ENCODE measurements at places on chromosomes 7 and 10.

- no peak for DNase-seq
Observed at GRCh38 chr7:36775061-36775620, 50.8 kb upstream of the AOAH start.

DNA sequence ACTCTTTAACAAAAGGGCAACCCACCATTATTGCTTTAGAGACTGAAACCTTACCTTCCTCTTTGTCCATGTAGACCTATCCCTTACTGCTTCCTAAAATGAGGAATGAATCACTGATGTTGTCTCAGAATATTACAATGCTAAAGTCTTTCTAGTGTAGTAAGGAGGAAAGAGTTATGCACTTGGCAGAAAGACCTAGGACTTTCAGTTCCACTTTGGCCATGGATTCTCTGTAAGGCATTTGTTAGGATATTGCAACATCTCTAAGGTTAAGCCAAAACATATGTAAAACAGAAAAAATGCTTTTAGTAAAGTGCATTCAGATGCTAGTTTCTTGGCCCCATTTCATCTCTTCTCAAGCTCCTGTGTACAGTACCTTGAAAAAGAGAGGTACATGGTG lies 230.9 kb downstream of the PARD3 start:
- no peak for DNase-seq

- no peak for DNase-seq
Observed at GRCh38 chr7:155458878-155459699, 1.2 kb downstream of the EN2 start.

GRCh38 chr10:99872367-99873162 lies 90.1 kb downstream of the ABCC2 start:
- DNase-seq: no peak

DNA sequence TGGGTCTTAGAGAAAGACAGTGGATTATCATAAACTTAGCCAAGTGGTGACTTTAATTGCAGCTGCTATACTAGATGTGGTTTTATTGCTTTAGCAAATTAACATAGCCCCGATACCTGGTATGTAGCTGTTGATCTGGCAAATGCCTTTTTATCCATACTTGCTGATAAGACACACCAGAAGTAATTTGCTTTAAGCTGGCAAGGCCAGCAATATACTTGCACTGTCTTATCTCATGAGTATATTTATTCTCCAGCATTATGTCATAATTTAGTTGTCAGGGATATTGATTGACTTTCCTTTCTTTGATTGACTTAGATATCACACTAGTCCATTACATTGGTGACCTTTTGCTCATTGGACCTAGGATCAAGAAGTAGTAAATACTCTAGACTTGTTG lies 12.8 kb downstream of the TMEM229A start:
- no peak for DNase-seq

- no peak for DNase-seq
Observed at GRCh38 chr7:2545746-2546425, 9.4 kb downstream of the BRAT1 start.

GRCh38 chr10:16184096-16184597 lies 252.7 kb upstream of the PTER start:
- DNase-seq: no peak

DNA sequence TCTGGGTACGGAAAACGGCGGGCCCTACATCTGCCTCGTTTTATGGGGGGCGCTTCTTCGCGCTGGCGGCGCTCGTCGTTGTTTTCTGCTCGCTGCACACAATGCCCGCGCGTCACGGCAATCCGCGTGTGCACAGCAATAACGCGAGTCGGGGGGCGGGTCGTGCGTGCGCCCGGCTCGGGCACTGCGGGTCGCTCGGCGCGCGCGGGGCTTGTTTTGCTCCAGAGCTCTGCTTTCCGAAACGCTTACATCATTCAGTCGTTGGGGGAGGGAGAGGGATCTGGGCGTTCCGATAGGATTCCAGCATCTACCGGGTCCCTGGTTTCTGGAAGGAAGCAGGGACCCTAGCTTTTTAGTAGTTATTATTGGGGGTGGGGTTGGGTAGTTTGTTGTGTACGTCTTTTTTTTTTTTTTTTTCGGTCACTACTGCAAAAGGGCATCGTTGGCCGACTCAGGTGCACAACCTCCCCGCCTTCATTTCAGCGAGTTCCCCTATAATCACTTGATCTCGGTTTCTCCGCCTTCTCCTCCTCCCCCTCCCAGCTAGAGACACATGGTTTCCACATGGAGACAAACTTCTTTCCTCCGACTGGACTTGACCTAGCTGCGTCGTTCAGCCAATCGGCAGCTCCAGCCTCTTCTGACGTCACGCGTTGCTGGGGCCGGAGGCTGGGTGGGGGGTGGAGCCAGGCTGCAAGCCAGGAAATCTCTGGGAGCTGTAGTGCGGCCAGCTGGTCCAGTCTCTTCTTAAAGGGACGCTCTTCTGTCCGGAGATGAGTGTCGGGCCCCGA lies 3.5 kb downstream of the MXI1 start:
- DNase-seq: peak; percentile 72

DNA sequence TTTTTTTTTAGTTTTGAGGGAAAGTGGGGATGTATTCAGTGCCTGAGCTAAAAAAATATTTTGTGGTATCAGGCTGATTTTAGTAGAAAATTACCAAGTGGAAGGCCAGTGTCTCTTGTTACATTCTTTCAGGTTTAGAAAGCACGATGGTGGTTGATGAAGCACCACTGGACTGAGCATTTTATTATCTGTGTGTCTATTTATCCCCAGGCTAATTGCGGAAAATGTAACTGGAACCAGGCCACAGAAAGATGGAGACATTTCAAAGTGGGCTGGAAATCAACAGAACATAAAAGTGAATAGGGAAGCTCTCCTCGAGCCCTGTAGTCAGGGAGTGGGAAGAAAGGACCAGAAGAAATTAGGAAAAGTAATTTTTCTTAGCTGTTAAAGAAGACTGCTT lies 261.0 kb downstream of the STK31 start:
- no peak for DNase-seq

DNA sequence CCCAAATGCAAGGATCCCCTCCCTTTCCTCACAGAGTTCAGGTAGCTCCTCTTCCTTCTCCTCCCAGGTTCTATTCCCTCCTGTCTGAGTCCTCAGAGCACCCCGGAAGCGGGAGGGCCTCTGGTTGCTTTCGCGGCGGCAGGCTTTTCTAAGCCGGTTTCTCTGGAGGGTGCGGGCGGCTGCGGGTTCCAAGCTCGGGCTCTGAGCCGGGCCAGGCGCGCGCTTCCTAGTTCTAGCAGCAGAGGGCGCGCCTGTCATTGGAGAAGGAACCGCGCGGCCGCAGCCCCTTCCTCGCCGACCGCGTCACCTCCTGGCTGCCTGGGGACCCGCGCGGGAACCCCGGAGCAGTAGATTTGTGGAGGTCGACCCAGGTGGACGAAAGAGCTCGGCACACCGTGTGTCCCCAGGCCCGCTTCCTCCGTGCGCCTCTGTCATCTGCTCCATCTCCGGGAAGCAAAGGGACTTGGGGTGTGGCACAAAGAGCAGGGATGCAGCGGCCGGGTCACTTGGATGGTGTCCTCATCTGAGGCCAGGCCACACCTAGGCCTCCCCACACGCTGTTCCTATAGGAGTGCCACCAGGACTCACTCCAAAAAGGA lies 389.0 kb upstream of the PODXL start:
- DNase-seq: peak; percentile 2

- DNase-seq: no peak
Observed at GRCh38 chr7:12322903-12323300, 80.8 kb downstream of the VWDE start.

- no peak for DNase-seq
Observed at GRCh38 chr7:42932811-42933591, 825 bp downstream of the MRPL32 start.

DNA sequence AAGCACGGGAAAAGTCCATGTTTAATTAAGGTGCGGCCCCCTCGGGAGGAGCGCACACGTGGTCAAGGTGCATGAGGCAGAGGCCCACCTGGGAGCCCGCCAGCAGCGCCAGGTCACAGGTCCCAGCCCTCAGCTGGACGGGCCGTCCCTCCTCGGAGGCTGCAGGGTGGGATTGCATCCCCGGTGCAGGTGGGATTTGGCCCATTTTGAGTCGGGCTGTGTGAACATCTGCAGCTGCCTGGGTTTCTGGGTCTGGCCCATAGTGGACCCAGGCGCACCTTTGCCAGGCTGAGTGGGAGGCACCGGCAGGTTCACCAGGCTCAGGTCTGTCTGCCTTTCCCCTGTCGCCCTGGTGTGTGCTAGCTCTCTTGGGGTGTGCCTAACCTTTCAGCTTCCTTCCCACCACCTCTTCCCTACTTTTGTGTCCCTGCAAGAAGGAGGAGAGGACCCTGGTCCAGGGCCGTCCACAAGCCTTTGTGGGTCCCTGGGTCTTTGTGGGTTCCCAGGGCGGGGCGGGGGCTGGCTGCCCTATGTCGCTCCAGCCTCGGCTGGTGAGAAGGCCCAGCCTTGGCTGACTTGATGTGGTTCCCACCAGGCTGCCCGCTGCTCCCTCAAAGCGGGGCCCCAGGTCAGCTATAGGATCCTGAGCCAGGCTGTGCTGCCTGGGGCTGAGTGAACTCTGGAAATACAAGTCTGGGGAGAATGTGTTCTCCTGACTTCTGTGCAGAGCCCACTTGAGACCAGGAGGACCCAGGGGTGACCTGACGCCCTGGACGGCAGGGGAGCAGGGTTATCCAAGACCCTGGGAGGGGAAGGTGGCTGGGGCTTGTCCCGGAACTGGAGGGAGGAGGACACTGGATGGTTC lies 186.7 kb upstream of the SHH start:
- DNase-seq: no peak

DNA sequence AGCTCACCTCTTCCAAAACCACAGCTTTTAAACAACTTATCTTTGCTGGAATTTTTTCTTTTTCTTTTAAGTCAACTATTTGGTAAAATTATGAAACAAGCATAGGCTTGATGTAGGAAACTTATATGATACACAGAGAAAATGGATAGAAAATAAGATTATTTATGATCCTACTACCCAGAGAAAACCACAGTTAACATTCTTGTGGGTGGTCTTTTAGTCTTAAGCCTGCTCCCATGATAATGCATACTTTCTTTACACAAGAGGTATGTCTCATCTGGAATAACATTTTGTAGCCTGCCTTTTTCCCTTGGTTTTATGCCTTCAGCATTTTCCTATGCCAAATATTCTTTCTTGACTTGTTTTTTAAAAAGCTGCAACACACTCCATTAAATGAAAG lies 21.4 kb downstream of the PLPP4 start:
- DNase-seq: no peak

GRCh38 chr7:4851459-4852422 lies 10.1 kb downstream of the PAPOLB start:
- DNase-seq: no peak

- DNase-seq: no peak
Observed at GRCh38 chr10:73732931-73733623, 11.1 kb upstream of the SEC24C start.

DNA sequence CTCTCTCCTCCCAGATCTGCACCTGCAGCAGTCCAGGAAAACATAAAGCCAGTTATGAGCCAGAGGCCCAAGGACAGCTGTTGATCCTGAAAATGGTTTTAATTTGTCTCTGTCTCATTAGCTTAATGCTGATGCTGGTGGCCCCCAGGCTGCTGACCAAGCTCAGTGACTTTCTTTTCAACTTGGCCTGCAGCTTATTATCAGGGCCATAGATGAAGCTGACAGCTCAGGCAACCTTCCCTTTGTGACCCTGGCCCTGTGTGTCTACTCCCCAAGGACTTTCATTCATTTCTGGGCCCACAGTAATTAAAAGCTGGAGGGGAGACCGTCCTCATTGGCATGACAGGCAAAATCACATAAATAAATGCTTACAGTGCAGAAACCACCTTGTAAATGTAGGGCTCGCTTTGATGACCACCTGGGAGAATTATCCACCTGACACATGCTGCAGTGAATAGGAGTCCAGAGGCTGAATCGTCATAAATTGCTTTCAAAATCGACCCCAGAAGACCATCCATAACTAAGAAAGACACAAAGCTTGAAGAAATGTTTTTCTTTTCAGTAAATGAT lies 138.5 kb downstream of the NPY start:
- no peak for DNase-seq

DNA sequence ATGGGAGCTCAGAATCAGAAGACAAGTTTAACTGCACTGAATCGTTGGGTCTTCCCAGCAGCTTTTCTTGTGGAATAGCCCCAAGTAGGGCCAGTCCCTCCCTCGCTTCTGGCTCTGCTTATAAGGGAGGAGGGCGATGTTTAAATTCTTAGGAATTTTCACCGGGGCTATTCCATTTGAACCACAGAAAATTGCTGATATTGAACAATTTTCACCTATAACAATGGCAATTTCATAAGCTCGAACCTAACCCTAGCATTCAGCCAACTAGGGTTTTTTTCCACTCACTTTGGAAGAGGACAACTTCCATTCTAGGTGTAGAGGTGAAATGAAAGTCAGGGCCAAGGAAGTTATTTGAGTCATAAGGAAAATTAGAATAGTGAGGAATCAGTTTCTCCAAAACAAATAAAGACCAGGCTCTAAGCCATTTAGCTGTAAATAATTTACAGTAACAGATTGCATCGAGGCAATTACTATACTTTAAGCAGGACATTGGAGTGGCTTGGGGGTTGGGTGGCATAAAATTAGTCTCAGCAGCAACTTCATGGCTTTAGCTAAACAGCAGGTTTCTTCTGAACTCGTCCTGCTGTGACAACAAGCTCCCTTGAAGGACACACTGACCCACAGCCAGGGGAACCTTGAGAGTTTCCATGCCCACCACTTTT lies 1.5 kb upstream of the ATP6V0A4 start:
- DNase-seq: no peak

GRCh38 chr10:1070919-1071318 lies 14.7 kb downstream of the WDR37 start:
- DNase-seq: no peak

DNA sequence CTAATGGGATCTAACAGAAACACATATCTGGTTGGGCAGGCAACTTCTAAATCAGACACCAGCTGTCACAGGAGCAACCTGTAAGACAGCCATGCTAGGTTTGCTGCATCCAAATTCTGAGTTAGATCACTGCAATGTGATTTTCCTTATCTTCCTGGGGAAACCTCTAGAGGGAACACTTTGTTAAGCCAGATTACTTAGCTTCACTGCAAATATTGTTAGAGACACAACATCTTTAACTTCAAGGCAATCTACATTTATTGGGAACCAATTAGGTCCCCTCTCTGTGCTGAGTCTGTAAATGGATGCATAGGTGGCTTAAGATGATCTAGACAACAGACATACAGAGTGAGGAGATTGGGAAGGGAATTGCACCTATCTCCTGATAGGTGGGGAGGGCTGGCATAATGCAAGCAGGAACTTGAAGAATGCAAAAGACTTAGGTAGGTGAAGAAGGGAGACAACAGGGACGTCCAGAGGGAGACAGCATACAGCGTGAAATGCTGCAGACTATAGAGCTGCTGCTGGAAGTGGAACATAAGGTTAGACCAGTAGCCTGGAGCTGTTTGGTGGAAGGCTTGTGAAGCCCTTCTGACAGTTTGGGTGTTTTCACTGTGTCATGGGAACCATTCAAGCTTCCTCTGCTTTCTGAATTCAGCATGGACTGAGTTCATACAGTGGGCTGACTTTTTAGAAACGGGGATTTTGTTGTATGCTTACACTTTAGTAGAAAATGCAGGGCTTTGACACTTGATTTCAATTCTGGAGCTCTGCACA lies 109.8 kb upstream of the ELMO1 start:
- no peak for DNase-seq

GRCh38 chr10:12703813-12704212 lies 297.7 kb downstream of the CCDC3 start:
- DNase-seq: no peak
